ENCODE measurements at places on chromosomes 5 and 9.

DNA sequence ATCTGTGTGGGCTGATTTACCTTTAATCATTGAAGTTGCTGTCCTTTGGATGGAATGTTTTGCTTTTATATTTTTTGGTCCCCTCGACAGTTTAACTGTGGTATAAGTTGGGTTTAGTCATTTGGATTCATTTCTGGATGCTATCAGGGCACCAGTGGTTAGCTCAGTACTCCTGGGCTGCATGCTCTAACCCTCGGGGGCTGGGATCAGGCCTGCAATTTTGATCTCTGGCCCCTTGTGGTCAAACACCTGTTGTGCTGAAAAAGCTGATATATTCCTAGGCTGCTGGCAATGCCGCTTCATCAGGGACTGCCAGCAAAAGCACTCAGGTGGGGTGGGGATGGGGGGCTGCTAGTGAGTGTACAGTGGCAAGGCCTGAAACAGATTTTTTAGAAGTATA, 440.4 kb upstream of the RIOK2 start:
- no peak for DNase-seq

GRCh38 chr9:69079186-69079585, 43.6 kb downstream of the FXN start:
- DNase-seq = no peak

- DNase-seq = no peak
These were observed 98.3 kb upstream of the ATP10B start for GRCh38 chr5:160950311-160950710.

- DNase-seq = no peak
These were observed 490.2 kb upstream of the DAP start for GRCh38 chr5:11251247-11251646.

DNA sequence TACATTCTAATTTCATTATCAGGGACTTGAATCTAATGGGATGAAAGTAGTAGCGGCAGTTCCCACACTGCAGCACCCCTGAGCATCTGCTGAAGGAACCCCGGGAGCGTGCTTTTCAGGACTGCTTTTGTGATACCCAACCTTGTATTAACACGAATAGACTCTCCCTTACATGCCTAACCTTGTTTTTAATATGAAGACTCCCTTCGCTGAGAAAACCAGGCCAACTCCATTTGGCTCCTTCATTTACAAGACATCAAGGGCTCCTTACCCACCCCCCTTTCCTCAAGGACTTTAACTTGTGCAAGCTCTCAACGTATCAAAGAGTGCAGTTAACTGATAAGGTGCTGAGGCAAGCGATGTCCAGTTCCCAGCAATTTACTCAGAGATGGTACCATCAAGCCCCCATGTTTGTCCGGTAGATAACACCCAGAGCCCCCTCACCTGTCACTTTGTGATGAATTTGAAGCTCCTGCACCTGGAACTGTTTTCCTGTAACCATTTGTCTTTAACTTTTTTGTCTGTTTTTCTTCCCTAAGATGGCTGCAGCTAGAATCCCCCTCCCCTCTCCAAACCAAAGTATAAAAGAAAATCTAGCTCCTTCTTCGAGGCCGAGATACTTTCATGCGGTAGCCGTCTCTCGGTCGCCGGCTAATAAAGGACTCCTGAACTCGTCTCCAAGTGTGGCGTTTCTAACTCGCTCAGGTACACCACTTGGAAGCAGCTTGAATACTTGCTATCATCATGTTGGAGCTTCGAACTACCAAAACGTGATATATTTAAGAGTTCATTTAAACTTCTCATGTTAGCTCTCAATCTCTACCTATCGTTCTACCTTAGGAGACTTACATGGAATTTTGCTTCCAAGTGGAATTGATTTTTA, 10.7 kb downstream of the HNRNPH1 start:
- DNase-seq = no peak

DNA sequence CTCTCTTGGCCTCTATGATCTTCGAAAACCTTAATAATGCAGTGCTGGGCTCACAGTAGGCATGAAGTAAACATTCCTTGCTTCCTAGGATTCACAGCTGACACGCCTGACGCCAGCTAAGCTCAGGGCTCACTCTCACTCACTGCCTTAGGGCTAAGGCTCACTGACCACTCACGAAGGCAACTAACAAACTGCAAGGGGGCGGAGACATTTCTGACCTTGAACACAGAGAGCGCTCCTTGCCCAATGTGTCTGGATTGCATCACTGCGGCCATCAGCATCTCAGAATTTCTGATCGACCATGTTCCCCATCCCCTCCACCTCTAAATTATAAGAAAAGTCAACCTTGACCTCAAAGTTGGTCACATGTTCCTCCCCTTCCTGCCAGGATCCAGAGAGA, 372.6 kb downstream of the EBF1 start:
- DNase-seq = no peak

DNA sequence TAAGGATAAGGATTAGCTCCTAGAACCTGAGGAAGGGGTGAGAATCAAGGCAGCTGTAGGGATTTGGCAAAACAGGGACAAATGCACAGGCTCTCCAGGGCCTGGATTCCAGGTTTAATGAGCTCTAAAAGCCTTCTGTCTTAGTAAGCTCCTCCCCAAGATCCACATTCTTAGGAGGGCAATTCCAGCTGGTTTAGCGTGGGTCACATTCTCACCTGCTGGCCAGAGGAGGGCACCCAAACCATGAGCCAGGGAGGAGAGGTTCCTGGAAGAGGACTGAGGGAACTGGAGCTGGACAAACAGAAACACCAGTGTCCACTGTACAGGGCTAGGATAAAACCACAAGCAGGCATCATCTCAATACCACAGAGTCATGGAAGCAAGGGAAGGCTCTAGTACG, 480.0 kb downstream of the CCDC171 start:
- DNase-seq = no peak

DNA sequence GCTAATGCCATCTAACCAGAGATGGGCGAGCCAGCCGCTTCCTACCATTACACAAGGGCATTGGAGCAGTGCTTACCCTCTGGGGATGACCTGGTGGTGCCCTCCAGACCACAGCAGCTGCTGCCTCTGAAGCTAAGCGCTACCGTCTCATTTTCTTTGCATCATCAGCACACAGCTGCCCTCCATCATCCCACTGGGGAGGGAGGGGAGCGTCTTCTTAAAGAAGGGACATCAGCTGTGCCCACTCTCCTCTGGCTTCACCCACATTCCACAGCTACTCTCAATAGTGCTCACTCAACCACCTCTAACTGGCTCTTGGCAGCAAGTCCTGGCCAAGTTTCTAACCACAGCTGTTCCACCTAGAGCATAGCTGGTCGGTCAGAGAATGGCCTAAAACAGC, 503.4 kb downstream of the NFIB start:
- no peak for DNase-seq

DNA sequence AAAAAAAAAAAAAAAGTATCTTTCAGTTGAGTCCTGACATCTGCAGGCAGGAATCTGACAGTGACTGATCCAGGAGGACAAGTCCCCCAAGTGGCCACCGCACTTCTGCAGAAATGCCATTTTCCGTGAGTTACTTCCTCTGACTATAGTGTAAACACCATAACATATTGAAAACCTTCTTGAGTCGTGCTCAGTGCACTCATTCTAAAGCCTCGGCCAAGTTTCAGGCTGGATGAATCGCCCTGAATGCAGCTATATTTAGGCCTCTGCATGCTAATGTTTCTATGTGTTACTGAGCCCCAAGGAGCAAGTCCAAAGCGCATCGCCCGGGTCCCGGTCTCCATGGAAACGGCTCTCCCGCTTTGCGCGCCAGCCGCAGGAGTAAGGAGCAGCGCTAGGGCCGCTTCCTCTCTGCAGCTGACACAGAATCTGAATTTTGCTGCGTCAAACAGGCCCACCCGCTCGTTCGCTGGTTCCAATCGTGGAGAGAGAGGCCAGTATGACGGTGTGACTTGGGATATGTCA, 335.4 kb downstream of the MSX2 start:
- peak; percentile 63 for DNase-seq

- DNase-seq = no peak
These were observed 2.0 kb downstream of the MAML1 start for GRCh38 chr5:179734536-179735164.

- DNase-seq = no peak
These were observed 129.4 kb upstream of the GPR151 start for GRCh38 chr5:146645342-146645741.

DNA sequence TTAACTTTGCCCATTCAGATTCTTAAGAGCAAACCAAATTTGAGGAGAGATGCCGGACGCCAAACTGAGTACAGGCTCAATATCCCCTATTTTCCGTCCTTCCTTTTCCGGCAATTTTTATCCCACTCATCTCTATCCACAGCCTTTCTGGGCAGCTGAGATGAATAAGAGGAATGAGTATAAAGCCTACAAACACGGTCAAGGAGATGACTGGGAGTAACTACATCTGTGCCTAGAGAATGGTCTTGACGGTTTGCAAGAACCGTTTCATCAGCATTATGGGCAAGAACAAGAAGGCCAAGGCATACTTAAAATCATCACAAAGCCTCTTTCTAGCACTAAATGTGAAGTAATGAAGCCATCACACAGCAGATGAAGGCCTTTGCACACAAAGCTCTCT, 227.3 kb downstream of the DCP2 start:
- no peak for DNase-seq

- DNase-seq = no peak
These were observed 2.8 kb upstream of the PRDM12 start for GRCh38 chr9:130661451-130662098.

- DNase-seq = no peak
These were observed 50.5 kb downstream of the NR6A1 start for GRCh38 chr9:124720429-124721108.

DNA sequence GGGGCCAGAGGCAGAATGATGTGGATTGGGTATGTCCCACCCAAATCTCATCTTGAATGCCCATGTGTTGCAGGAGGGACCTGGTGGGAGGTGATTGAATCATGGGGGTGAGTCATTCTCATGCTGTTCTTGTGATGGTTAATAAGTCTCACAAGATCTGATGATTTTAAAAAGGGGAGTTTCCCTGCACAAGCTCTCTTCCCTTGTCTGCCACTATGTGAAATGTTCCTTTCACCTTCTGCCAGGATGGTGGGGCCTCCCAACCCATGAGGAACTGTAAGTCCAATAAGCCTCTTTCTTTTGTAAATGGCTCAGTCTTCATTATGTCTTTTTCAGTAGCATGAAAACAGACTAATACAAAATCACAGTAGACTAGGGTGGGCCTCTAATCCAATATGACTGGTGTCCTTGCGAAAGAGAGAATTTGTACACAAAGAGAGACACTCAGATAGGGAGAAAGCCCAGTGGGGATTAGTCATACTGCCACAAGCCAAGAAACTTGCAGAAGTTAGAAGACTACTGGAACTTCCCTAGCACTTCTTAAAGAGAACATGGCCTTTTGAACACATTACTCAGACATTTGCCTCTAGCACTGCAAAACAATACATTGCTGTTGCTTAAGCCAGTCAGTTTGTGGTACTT, 68.4 kb downstream of the ANXA1 start:
- DNase-seq = no peak

- DNase-seq = no peak
These were observed 9.0 kb downstream of the FOCAD start for GRCh38 chr9:20693068-20693467.

- DNase-seq = no peak
These were observed 244.9 kb downstream of the DMAC1 start for GRCh38 chr9:7554699-7555098.

- DNase-seq = no peak
These were observed 135.4 kb upstream of the CCDC152 start for GRCh38 chr5:42621242-42621641.

All from neural crest cell (in vitro differentiated cells).